ENCODE measurements at places on chromosomes 1 and 21.

DNA sequence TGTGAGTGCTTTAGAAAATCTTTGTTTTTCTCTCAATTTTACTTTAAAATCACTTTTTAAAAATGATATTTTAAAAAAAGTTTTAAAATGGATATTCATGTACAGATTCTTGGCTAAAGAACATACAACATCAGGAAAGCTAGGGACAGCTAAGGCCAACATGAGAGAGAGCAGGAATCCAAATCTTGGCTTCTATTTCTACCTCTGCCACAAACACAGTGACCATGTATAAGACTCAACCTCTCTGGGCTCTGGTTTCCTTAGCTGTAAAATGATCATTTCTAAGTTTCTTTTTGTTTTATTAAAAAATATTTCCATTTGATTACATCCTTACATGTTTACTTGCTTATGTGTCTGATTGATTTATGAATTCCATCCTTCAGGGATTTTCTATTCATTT is 1.2 kb downstream of the VCAM1 start:
- no peak for DNase-seq

- DNase-seq: no peak
These were observed 53.1 kb upstream of the PPP2R5A start for GRCh38 chr1:212232090-212232489.

- no peak for DNase-seq
These were observed 27.0 kb upstream of the FMO2 start for GRCh38 chr1:171158096-171158495.

DNA sequence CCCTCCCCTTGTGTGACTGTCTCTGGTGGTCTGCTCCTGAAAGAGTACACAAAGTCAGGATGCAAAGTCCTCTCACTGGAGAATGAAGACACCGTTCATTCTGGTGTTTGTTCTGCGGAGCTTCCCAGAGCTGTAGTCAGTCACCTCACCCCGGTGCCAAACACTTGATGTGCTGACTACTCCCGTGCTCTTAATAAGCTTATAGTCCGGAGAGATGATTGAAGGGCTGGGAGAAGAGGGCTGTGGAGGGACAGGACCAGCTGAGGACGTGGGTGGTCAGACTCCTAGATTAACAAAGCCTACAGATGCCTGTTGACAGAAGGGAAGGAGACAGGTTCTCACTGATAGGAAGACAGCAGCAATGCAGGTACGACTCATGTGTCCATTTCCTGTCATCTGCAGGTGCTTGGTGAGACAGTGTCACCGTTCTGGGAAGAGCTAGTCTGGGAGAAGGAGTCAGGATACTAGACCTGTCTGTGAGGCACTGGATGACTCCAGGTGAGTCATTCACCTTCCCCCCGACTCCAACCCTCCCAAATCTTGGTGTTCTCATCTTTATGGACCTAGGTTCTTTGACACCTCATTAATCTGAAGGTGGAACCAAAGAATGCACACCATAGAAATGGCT is 40.4 kb upstream of the LRRN2 start:
- no peak for DNase-seq

- DNase-seq: no peak
These were observed 22.4 kb upstream of the PALMD start for GRCh38 chr1:99623554-99623953.

GRCh38 chr1:98426092-98426491 is 235.4 kb upstream of the SNX7 start:
- no peak for DNase-seq

DNA sequence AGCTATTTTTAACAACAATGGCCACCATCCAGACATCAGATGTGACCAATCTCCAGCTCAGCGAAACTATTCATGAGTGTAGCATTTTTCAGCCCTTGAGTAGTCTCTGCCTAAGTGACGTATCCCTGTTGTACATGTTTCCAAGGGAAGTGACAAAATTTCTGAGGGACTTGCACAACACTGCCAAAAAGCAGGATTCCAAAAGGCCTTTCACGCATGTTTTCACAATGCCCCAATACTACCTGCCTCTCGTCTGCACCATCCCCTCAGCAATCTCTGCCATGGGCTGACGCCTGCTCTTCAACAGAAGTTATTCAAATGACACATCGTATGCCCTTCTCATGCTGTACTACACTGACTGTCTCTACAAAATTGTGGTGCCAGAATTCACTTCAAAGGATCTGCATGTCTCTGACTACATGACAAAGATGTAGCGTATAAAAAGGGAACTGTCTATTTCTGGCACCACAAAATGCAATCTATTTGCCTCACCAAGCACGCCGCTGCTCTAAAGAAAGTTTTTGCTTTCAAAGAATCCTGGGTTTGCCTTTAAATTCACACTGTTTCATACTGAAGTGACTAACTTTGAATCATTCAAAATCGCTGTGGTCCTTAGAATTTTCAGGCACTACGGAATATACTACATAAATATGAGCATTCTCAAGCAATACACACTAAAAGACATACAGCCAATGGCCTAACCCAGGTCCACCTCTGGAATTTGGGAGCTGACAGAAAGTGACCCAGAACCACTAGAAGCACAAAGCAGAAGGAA is 32.9 kb downstream of the JAK1 start:
- peak; percentile 29 for DNase-seq

GRCh38 chr1:234008591-234008990 is 104.1 kb downstream of the SLC35F3 start:
- DNase-seq: no peak

DNA sequence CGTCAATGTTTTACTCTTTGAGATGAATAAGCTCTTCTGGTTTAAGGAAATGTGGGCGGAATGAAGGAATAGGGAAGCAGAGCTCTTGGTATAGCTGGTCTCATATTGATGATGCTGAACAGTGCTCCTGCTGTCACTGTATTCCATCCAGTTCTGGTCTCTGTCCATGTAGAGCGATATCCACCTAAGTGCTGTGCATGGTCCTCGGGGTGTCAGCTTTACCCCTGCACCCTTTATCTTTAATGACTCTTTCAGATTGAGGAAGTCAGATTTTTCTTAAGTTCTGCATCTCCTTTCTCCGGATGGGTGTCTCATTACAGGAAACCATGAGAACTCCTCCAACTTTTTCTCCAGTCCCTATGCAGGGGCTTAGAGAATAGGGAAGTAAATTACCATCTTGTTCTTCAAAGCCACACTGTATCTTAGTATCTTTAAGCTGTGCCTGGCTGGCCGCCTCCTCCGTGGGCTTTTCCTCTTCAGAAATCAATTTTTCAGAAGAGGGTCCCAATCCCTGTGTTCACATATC is 52.9 kb downstream of the PDE4B start:
- no peak for DNase-seq

GRCh38 chr1:53549287-53549686 is 90.1 kb downstream of the DMRTB1 start:
- no peak for DNase-seq

GRCh38 chr1:58392083-58392482 is 154.4 kb downstream of the OMA1 start:
- DNase-seq: peak; percentile 8

DNA sequence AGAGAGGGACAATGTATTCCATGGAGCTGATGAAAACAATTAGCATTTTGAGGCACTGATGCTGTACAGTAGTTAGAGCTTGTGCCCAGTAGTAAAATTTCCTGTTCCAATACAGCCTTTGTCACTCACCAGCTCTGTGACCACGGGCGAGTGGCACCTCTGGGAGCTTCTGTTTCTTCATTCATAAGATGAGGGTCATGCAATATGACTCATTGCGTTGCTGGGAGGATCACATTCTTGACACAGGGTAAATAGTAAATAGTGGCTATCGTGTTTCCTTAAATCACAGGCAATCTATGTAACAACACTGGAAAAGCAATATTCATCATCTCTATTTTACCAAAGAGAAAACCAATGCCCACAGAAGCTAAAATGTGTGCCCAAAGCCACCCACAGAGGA is 4.5 kb upstream of the LRRC52 start:
- no peak for DNase-seq

DNA sequence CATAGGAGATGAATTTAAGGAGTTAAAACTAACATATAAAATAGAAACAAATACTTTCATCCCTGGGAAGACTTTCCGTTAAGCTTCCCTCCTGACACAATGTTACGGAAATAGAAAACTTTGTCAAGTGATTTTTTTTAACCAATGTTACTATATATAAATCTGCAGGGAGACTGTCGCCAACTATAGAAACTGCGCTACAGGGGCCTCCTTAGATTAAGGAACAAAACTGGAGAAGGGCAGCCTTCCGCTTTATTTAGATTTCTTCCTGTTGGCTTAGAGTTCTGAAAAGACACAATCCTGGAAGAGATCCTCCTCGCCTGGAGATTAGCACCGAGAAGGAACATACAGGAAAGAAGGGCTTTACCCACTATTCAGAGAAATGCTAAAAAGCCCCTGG is 1.5 kb downstream of the MGST3 start:
- DNase-seq: no peak

GRCh38 chr1:232318143-232318542 is 311.8 kb downstream of the SIPA1L2 start:
- DNase-seq: no peak

DNA sequence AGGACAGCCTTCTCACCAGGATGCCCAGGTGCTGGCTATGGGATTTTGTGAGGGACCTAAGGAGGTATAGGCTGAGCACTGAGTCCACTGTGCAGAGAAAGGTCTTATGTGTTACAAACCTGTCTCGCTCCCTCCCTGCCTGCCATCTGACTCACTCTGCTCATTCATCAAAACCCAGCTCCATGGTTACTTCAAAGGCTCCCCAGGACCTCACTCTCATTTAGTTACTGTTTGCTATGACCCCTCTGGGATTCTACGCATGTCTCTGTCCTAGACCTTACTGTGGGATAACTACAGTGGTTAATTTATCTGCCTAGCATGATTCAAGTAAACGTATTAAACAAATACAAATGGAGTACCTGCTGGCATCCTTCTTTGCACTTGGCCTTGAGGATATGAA is 211.6 kb upstream of the KIAA0040 start:
- DNase-seq: no peak

DNA sequence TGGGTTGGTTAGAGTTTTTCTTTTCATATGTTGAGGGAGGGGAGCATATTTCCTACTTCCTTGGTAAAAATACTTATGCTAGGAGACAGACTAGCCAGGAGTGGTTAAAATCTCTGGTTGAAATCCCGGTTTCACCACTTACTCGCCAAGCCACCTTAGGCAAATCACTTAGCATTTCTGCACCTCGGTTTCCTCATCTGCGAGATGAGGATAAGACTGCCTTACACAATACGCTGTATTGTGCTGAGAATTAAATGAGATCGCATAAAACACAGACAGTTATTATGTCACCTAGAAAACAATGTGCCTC is 1.4 kb downstream of the IFFO2 start:
- no peak for DNase-seq

GRCh38 chr1:167784876-167785550 is 63.2 kb downstream of the MPZL1 start:
- no peak for DNase-seq

- DNase-seq: no peak
These were observed 659.2 kb upstream of the PLXNA2 start for GRCh38 chr1:208903251-208903905.

GRCh38 chr21:36643374-36644250 is 55.3 kb upstream of the SIM2 start:
- DNase-seq: no peak

- DNase-seq: peak; percentile 51
These were observed 13.9 kb upstream of the LY9 start for GRCh38 chr1:160781914-160782689.

DNA sequence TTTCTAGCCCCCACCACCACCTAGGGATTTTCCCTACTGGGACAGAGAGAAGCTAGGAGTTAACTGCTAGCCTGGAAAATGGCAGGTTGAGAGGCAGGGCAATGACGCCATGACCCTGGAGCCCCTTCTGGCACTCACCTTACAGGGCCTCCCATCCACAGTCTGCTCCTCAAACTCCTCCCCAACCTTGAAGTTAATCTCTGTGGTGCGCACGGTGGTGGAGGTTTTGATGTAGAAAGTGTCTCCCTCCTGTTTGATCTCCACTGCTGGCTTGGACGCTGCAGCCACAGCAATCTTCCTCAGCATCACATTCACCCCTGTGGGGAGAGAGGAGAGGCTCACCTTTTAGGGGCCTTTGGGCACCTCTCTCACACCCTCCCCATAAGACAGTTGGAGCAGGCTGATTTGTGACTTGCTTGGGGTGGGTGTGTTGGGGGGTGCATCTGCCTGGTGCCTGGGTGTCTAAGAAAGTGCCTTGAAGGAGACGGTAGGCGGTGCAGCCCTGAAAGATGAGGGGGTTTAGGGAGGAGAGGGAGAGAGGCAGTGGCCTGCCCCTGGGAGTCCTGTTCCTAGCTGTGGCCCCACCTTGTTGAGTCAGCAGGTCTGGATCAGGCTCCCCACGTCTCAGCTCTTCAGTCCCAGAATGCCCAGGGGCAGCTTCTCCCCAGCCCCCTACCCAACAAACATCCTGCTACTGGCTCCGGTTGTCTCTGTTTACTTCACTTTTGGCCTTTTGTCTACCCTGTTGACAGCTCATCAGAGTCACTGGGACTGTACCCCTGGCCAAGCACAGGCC is 4.4 kb downstream of the CRABP2 start:
- no peak for DNase-seq

Measured in CD4-positive, alpha-beta T cell treated with Interferon gamma for 1 hour (primary cell).